ENCODE measurements at places on chromosomes 3 and 15.

DNA sequence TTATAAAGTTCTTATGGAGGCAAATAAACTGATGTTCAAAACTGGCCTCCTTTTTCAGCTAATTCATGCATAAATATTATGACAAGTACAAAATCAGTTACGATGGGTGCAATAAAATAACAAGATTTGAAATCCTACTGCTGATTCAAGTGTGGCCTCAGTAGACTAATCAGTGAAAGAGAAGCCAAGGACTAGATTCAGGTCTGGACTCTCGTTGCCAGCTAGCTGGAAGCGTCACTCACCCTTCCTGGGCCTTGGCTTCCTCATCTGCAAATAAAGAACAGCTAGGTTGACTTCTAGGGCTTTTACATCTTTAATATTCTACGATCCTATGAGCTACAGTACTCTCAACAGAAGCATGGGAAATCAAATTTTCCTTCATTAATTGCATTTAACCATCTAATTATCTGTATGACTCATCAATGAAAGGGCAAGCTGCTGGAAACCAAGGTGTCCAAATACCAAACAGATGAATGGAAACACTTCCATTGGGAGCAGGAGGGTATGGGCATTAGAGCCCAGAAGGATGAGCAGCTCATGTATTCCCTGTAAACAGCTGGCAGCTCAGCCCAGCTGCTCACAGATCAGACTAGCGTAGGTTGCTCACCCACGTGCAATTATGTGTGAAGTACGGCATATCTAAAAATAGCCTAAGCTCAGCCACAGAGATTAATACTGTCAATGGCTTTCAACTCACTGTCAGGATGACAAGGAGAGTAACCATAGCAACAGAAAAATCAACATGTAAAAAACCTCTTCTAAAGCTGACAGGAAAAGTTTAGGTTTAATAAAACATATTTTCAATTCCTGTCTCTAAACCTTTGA is 294.8 kb downstream of the PLCL2 start:
- DNase-seq = no peak

GRCh38 chr3:45479621-45480035 is 91.3 kb downstream of the LARS2 start:
- no peak for DNase-seq

DNA sequence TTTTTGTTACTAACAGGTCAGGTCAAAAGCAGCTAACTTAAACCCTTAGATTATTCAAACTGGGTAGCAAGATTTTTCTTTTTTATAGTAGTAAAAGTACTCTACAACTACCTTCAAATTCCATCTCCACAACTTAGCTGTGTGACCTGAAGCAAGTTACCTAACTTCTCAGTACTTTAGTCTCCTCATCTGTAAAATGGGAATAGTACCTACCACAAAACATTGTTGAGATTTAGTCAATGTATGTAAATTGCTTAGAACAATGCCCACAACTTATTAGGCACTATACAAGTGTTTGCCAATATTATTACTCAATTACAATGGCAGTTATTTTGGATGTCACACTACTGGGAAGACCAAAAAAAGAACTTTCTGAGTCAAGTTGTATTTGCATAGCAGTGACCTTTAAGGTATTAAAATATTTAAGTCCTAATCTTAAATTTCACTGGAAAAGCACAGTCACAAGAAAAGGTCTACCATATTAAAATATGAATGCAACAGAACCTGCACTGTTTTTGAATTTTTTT is 2.9 kb downstream of the TASOR start:
- DNase-seq = no peak

DNA sequence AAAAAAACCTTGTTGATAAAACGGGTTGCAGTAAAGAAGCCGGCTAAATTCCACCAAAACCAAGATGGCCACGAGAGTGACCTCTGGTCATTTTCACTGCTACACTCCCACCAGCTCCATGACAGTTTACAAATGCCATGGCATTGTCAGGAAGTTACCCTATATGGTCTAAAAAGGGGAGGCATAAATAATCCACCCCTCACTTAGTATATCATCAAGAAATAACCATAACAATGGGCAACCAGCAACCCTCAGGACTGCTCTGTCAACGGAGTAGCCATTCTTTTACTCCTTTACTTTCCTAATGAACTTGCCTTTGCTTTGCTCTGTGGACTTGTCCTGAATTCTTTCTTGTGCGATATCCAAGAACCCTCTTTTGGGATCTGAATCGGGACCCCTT is 14.4 kb upstream of the CDC25A start:
- no peak for DNase-seq

GRCh38 chr15:96693990-96694517 is 363.6 kb downstream of the NR2F2 start:
- DNase-seq = no peak

DNA sequence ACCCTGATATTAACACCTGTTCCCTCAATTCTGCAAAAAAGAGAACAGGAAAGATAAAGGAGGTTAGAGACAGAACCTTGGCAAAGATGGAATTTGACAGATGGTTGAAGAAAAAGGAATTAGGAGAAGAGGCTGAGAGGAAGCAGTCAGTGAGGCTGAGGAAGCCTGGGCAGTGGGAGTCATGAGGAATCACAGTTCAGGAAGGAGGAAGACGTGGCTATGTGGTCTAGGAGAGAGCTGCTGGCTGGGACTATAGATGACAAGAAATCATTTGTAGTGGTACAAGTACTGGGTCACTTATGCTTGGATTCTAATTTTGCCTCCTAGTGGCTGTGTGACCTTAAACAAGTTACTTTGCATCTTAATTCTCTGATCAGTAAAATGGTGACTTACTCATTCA is 49.0 kb downstream of the LARS2 start:
- DNase-seq = no peak

DNA sequence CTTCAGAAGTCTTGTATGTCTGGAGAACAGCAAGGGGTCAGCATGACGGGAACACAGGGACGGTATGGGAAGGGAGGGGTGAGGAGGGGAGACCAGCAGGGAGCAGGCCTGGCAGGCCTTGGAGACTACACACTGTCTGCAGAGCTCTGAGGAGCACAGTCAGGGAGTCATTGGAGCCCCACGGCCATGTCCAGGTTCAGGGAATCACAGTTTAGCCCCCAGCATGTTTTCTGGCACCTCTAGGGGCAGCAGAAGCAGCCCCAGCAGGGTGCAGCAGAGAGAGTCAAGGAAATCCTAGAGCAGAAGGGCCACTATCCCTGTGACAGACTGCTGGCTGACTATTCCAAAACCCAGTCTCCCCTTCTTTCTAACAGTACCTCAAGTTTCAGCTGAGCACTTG is 3.2 kb downstream of the LAMP3 start:
- DNase-seq = no peak

DNA sequence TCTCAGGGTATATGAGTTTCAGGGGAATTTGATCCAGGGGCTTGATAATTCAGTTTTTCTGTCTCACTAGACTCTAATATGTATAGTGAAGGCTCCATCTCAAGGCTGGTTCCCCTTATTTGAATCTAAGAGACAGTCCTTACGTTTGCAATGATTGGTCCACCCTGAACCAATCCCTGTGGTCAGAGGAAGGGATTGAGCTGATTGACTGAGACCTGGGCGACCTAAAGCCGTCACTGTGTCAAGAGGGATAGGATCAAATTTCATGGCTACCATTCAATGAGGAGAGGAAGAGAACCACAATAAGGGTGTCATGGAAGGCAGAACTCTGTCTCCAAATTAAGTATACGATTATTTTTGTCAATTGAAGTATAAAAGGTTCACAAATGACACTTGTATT is 16.3 kb downstream of the NUDT16 start:
- no peak for DNase-seq

DNA sequence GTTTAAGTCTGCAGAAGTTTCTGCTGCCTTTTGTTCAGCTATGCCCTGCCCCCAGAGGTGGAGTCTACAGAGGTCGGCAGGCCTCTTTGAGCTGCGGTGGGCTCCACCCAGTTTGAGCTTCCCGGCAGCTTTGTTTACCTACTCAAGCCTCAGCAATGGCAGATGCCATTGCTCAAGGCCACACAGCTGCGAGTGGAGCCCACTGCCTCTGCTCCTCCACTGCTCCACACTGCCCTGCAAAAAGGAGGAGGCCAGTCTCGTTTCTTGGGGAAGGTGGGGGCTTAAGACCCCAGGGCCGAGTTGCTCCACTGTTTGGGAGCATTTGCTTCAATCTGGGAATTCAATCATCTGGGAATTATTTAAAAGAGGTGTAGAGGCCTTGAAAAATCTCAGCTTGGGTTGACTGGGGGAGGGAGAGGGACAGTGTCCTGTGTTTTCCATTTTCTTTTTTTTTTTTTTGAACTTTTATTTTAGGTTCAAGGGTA is 144.6 kb upstream of the MEF2A start:
- DNase-seq = peak; percentile 9

DNA sequence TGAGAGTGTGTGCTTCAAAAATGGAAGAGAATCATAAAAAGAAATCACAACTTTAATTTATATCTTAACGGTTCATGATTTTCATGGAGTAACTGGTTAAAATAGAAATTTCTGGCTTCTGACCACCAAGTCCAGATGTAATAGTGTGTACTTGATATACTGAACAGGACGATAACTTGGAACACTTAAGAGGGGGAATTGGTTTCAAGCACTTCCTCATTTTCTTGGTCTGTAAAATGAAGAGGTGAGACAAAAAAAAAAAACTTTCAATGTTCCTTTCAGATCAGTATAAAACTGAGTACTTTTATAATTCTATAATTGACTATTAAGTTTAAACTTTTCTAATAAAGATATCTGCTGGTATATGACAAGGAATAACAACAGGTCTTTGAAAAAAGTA is 64.0 kb upstream of the TRA2B start:
- DNase-seq = no peak
